ENCODE measurements at places on chromosomes 16 and 17. TPM values are rescaled to one million over a fixed set of nuclear protein-coding genes. Genes with fewer than 3 reads are reported as not detected.

GRCh38 chr16:78473031-78473699 is 373.7 kb downstream of the WWOX start:
- no peak overlapping the region for H3K4me3 ChIP-seq
- no peaks in the 10 kb centered on the region for H3K4me1 ChIP-seq
- no peaks in the 10 kb centered on the region for H3K27me3 ChIP-seq
- DNase-seq, result no peak
- H3K36me3 ChIP-seq, result no peaks in the 10 kb centered on the region

DNA sequence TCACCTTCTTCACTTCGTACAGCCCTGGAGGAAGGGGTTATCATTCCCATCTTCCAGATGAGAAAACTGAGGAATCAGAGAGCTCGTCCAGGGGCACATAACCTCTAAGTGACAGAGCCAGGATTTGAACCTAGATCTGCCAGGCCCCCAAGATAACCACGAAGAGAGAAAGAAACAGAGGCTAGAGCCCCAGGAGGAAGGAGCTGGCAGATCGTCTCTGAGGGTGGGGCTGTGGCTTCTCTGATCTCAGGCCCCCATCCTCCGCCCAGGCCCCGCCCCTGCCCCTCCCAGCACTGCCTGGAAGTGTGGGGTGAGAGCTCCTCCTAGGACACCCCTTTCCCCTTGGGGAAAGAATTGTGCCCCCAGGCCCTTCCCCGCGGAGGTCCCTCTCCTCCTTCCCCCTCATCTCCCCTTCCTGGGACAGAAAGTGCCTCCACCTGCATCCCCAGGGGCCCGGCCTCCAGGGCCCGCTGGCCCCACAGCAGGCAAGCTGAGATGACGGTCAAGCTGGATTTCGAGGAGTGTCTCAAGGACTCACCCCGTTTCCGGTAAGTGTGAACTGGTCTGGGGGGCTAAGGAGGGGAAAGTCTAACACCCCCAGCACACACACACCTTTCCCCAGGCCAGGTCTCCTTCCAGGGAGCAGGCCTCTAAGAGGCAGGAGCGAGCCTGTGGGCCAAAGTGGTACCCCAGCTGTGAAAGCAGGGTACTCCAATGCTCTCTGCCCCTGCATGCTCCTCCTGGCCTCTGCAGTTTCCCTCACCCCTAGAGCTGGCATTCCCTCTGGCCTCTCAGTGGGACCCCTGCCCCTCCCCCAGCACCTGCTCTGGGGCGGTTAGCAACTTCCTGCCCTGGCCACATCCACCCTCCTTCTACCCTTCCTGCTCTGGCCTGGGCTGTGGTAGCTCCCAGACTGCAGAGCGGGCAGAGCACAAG is at the start of gene ACAP1:
ACAP1 (plus strand) TSS at position 290 of the 936 bp plus-strand sequence; CDS start at position 496, 206 bp downstream.
- H3K27me3 ChIP-seq, result no peaks in the 10 kb centered on the region
- no peak within 1 kb of the TSS for H3K27ac ChIP-seq
- peaks cover 2% of the 10 kb centered on the region for H3K4me1 ChIP-seq
- no peak for DNase-seq

Gene SYNGR3
- total RNA-seq, result 20.1 TPM

Gene CHRNE
- 0.99 TPM for total RNA-seq

Gene P3H4
- total RNA-seq, result 39.2 TPM

- H3K4me1 ChIP-seq, result peaks cover 12% of the 10 kb centered on the region
- no peak overlapping the region for H3K27ac ChIP-seq
- no peaks in the 10 kb centered on the region for H3K36me3 ChIP-seq
- H3K27me3 ChIP-seq, result no peaks in the 10 kb centered on the region
Observed at GRCh38 chr17:50787106-50787505, 19.8 kb upstream of the ANKRD40CL start.

- DNase-seq, result no peak
- no peak overlapping the region for H3K4me3 ChIP-seq
- H3K4me1 ChIP-seq, result no peaks in the 10 kb centered on the region
- no peak overlapping the region for H3K27ac ChIP-seq
Observed at GRCh38 chr17:73654241-73654640, 10.0 kb upstream of the SDK2 start.

DNA sequence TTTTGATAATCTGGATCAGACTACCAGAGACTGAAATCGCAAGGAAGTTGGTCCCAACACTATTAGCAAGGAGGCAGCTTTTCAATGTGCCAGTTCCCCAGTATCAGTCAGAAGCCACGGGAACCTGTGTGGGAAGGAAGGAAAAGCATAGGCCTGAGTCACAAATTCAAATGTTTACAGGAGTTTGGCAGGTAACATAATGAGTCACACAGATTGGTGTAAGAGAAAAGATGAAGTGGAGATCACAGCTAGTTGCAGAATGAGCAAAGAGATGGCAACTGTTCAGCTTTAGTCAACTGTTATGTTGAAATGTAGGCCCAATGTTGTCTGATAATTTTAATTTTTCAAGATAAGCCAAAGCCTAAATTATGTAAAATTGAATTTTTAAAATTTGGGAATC is 28.1 kb upstream of the ITGA2B start:
- no peak for DNase-seq
- no peaks in the 10 kb centered on the region for H3K27me3 ChIP-seq
- no peak overlapping the region for H3K4me3 ChIP-seq
- no peak overlapping the region for H3K27ac ChIP-seq
- no peaks in the 10 kb centered on the region for H3K4me1 ChIP-seq
- H3K36me3 ChIP-seq, result peaks cover 23% of the 10 kb centered on the region

Gene ABCA8
- 146 TPM for total RNA-seq

- peaks cover 62% of the 10 kb centered on the region for H3K4me1 ChIP-seq
- H3K4me3 ChIP-seq, result peak overlapping the region; percentile 85
- peaks cover 70% of the 10 kb centered on the region for H3K36me3 ChIP-seq
- H3K27me3 ChIP-seq, result no peaks in the 10 kb centered on the region
Observed at GRCh38 chr16:67661101-67661761, 471 bp downstream of the PARD6A start.

GRCh38 chr17:6943406-6943805 is 52.4 kb upstream of the ALOX12 start:
- H3K36me3 ChIP-seq, result no peaks in the 10 kb centered on the region
- H3K4me1 ChIP-seq, result no peaks in the 10 kb centered on the region
- no peak overlapping the region for H3K4me3 ChIP-seq
- no peak for DNase-seq

DNA sequence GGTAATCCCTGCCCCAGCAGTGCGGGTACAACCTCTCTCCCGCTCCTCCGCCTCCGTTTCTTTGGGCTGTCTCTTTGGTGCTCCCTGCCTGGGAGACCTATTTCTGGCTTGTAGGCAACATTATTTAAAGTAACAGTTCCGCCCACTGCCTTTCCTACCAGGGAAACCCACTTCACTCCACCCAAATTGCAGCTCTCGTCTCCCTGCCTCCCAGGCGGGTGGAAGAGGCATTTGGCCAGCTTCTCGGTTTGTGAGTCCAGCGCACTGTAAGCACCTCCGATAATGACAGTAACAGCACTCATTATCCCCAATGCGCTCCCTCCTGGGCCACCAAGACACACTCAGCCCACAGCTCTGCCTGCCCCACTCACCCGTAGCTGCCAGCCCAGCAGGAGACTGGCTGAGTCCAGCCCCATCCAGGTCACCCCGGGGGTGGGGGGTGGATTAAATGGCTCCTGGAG is 165.1 kb upstream of the CDC42EP4 start:
- peaks cover 31% of the 10 kb centered on the region for H3K4me1 ChIP-seq
- H3K27ac ChIP-seq, result no peak overlapping the region
- no peak overlapping the region for H3K4me3 ChIP-seq
- no peaks in the 10 kb centered on the region for H3K27me3 ChIP-seq
- peaks cover 4% of the 10 kb centered on the region for H3K36me3 ChIP-seq
- DNase-seq, result no peak
